ENCODE measurements at places on chromosomes 2 and 18.

- DNase-seq: no peak
These were observed 111.1 kb downstream of the TGFA start for GRCh38 chr2:70442301-70443077.

DNA sequence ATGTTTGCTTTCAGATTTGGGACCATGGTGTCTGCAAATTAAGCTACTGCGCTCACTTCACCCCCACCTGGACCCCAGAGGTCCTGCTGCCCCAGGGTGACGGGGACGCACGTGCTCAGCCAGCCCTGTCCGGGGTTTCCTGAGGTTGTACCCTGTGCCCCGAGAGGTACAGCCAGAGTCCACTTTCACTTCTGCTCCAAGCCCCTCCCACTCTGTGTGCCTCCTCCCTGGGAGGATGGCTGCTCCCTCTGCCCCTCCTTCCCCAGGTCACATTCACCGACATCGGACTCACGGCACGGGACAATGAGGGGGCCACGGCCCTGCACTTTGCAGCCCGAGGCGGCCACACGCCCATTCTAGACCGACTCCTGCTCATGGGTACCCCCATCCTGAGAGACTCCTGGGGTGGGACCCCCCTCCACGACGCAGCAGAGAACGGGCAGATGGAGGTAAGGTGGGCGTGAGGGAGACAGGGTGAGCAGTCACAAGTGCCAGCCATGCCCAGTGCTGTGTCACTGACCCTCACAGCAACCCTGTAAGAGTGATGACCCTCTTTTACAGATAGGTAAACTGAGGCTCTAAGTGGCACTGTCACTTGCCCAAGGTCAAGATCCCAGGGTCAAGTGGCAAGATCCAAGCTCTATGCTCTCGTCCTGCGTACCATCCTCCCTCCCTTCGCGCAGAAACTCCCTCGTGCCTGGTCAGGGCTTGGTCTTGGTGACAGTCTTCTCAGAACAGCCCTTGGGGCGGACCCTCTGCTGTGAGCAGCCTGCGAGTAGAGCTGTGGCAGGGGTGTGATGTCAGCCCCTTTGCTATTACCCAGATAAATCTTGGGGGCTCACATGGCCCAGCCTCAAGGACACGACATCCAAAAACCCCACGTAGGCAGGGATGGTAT lies 7.6 kb downstream of the ESPNL start:
- no peak for DNase-seq

GRCh38 chr2:30287857-30288513 lies 56.7 kb downstream of the LBH start:
- DNase-seq: no peak

- no peak for DNase-seq
These were observed 316.4 kb downstream of the AGAP1 start for GRCh38 chr2:235810252-235810651.

DNA sequence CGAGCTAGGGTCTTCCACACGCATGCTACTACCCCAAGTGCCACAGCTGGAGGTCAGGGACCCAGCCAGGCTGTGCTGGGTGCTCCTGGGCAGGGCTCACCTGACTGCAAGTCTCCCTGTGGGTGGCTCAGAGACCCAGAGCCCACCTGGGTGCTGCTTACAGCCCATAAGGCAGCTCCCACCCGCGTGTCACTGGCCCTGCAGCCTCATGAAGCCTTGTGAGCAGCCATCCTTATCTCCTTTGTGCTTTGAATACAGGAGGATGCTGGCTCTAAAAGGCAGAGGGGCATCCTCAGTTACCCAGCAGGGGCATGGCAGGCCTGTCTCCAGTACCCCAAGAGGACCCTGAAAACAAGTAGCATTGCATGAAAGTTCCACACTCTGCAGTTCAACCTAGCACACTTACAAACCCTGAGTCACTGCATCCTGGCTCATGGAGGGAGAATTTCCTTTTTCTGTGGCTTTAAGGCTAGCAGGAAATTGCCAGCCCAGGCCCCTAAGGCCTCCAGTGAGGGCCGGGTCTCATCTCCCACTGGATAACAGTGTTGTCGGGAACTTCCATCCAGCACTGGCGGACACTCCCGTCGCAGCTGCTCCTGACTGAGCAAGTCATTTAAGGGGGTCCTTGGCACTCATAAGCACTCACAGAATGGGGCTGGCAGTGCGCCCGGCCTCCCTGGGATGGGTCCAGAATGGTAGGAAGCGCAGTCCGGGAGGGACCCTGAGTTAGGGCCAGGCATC lies 137.1 kb downstream of the RPIA start:
- DNase-seq: no peak

DNA sequence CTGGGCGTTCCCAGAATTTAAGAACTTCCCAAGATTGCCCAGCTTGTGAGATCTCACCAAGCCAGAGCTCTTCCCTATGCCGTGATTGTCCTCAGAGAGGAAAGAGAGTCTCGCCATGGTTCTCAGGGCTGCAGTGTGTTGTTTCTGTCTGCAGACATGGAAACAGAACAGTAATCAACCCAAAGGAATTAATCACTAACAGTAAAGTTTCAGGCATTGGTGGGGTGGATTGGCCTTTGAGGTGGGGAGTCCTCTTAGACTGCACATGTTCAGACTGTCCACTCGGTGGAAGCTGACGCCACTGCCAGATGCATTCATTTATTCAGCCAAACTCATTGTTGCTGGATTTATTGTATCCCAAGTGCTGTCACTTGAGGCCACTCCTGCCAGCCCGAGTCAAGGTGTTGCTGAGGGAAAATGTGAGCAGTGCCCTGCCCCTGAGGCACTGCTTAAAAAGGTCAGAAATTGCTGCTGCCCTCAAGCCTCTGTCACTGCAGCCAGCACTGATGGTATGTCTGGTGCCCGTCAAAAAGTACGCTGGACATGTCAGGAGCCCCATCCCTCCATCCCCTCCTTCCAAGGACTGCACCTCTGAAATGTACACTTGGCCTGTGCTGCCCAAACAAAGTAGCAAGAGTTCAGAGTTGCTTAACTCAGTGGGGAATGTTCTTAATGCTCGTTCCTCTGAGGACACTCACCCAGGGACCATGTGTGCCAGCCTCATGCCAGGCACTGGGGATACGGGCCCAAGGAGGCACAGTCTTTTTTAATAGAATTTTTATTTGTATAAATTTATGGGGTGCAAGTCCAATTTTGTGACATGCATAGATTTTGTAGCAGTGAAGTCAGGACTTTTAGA lies 201.0 kb downstream of the GLI2 start:
- DNase-seq: no peak

Data from AG08395 (cell line).